NCI-H2081 treated with DMSO at 0.1 percent for 48 hours (cell line): ENCODE measurements at places on chromosomes 5 and 9.

DNA sequence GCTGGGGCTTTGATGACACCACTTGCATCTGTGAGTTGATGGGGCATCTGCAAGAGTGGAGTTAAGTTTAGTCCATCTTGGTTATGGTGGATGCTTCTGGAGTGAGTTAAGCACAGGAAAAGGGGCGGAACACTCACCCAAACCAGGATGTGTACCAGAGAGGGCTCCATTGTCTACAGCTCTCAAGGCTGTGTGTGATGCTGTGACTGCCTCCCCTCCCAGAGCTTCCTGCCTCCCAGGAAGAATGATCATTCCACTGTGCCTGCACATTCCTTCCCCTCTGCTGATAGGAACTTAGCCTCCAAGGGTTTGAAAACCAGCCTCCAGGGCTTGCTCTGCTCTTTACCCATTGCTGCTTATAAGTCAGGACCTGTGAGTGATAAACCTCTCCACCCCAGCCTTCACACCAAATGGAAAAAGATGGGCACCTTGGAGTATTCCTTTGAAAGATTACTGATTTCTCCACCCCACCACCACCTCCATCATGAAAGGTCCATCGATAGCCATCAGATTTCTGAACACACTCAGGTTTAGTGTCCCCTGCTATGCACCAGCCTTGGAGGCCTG lies 160.1 kb upstream of the SPRY4 start:
- no peak for DNase-seq

GRCh38 chr5:145489516-145489915 lies 345.6 kb downstream of the PRELID2 start:
- no peak for DNase-seq

- no peak for DNase-seq
These were observed 1398.7 kb downstream of the PTPRD start for GRCh38 chr9:9214066-9214465.

DNA sequence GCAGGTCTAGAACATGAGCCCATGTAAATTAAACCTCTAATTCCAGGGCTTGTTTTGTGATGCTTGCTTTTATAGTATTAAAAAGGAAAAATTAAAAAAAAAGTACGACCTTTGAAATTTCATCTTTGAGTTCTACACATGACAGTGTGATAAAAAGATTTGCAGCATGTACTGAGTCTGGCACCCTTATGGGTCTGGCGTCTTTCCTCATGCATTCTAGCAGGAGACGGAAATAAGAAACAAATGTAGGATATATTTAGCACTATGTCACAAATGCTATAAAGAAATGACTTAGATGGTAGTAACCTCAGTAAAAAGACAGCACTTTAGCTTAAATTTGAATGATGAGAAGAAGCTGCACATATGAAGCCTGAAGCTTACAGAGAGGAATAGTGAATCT lies 1474.3 kb upstream of the CDH6 start:
- no peak for DNase-seq

GRCh38 chr9:71608825-71609447 lies 159.4 kb downstream of the CEMIP2 start:
- no peak for DNase-seq

- no peak for DNase-seq
These were observed 122.7 kb downstream of the ARL15 start for GRCh38 chr5:54187694-54188093.

- DNase-seq: no peak
These were observed 66.2 kb downstream of the TRIO start for GRCh38 chr5:14209222-14209822.

DNA sequence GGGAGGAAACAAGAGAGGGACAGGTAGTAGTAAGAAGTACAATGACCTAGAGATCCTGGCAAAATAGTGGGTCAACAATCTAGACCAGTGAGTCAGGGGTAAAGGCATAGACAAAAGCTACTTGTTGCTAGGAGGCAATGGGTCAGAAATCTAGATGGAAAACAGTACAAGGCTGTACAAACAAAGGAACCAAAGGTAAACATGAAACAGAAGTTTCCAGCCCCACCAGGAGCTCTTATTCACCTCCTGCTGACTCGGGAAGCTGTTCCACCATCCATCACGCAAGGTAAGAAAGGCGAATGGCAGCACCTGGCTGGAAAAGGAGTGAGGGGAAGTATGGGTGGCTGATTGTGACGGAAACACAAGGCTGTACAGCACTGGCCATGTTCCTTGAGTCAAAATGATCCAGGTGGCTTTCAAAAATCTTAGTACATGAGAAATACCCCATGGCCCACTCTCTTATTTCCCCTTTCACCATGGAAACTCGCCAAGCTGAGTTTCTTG lies 70.5 kb upstream of the RAI14 start:
- DNase-seq: no peak

GRCh38 chr5:12910641-12911040 lies 1006.4 kb upstream of the CTNND2 start:
- no peak for DNase-seq

DNA sequence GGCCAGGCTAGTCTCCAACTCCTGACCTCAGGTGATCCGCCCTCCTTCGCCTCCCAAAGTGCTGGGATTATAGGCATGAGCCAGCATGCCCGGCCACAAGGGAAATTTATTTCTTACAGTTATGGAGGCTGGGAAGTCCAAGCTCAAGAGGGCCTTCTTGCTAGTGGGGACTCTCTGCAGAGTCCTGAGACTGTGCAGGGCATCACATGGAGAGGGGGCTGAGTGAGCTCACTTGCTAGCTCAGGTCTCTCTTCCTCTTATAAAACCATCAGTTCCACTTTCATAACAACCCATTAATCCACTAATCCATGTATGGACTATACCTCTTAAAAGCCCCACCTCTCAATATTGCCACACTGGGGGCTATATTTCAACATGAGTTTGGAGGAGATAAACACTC lies 5.1 kb upstream of the SPIN1 start:
- no peak for DNase-seq

- no peak for DNase-seq
These were observed 1.7 kb upstream of the HTR1A start for GRCh38 chr5:63963926-63964325.

- no peak for DNase-seq
These were observed 40.3 kb upstream of the NFIB start for GRCh38 chr9:14354201-14354600.

DNA sequence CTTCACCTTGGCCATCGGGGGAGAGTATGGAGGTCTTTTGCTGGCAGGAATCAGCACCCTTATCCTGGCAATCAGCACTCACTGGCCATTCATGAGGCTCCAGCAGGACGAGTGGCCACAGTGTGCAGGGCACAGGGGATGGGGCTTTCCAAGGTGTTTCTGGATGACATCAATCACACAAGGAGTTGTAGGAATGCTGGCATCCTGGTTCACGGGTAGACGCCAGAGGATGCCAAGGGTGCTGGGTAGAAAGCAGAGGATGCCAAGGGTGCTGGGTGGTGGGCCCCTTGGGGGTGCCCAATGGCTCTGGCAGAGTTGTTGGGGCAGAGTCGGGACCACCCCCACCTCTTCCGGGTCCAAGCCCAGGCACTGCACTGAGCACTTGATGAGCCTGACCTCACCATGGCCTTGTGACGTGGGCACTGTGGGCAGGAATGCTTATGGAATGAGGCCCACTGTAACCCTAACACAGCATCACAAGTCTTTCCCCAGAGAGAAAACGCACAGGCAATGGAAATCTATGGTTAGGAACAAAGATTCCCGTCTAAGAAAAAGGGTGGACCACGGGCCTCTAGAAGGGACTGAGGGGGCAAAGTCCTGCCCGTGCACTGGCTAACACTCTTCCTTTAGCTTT lies 29.1 kb downstream of the CEL start:
- DNase-seq: no peak

DNA sequence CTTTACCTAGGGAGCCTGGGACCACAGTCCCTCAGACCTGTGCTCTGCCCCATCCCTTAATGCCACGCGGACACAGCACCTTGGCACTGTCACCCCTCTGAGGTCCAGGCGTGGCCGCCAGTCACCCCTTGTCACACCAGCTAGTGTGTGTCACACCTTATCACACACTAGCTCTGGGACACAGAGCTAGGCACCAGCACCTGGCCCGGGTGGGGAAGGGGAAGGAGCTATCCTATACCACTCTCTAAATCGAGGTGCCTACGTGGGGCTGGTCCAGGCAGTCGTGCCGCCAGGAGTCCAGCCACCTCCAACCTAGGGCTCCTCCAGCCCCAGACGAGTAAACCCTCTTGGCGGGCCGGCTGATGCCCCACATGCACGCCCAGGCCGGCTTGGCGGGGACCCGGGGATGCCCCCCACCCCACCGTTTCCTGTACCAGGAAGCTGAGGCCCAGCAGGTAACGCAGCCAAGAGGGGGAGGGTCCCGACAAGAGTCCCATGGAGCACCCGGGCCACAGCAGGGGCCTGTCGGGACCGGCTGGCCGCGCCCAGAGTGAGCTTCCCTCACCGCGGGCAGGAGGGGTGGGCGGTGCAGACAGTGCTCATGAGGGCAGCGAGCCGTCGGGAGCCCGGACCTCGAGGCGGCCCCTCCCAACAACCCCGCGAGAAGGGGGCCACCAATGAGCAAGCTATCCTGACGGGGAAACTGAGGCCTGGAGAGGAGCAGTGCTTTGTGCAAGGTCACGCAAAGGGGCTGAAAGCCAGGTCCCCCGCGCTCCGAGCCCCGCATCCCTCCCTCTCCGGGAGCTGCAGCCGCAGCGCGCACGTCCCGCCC lies 550 bp downstream of the CORO2A start:
- no peak for DNase-seq

GRCh38 chr9:96025995-96026602 lies 150.6 kb downstream of the ERCC6L2 start:
- DNase-seq: no peak

DNA sequence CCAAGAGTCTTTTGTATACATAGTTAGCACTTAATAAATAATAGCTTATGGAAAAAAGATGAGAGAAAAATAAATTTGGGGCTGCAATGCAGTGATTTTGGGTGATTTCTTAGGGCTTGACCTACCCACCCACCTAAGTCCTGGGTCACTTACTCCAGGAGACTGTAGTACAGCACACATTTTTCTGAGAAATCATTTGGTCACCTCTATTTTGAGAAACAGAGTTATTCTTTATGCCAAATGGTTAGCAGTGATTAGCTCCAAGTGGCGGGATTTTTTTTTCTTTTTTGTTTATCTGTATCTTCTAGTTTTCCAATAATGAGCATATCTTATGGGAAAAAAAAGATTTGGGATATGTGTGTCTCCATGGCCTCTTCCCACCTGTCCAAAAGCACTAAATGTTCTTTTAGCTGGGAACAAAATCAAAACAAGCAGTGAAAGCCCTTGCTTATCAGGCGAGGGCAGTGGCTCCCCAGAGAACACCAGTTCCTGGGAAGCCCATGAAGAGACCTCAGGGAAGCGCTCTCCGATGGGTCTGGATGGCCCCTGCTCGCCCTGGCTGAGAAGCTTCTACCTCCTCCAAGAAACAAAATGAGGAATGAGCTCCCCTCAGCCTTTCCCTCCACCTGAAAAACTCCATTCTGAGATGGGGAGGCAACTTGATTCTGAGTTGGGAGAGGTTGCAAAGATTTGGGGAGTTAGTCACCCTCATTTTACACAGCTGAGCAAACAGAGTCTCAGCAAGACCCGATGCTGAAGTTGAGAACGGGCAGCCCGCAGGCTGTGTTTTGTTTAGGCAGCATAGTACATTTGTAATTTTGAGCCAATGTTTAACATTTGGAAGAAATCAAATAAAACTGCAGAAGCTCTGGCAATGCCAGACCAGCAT lies 69.9 kb downstream of the CYFIP2 start:
- DNase-seq: no peak
